Stimulated activated CD8-positive, alpha-beta memory T cell treated with anti-CD3 and anti-CD28 coated beads, Interleukin-15, amount 100 ng/mL, for 1 hour (primary cell): ENCODE measurements at places on chromosomes 13 and 19.

GRCh38 chr13:49933511-49933910 lies 2.6 kb downstream of the SPRYD7 start:
- no peak for DNase-seq

DNA sequence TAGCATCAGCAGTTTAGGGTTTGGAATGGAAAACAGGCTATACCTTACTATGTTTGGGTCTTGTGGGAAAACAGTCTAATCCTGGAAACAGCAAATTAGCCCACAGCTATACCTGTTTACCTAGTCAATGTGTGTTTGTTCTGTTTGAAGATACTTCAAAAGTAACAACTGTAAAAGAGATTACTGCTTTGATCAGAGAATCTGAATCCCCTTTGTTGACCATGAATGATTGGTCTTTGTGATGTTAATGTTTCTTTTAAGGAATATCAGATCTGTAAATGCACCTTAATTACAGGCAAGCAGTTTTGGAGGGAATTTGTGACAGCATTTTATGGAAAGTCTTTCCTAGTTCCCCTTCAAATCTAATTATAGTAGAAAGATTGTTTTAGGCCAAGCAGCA lies 20.7 kb upstream of the KLF5 start:
- DNase-seq, result no peak

DNA sequence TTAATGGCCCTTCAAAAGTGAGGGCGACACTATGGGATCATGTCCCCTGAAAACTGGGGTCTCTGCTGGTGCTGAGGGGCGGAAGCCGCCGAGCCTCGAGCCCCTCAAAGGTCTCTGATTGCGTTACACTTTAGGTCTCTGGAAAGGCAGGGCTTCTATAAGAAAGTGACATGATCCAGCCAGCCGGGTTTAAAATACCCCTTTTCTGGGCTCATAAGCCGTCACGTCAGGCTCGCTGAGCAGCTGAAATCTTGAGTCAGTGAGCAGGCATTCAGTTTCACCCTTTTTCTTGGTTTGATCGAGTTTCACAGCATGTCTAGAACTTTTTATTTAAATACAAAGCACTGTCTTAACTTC lies 600 bp upstream of the HMGB1 start:
- DNase-seq, result no peak

DNA sequence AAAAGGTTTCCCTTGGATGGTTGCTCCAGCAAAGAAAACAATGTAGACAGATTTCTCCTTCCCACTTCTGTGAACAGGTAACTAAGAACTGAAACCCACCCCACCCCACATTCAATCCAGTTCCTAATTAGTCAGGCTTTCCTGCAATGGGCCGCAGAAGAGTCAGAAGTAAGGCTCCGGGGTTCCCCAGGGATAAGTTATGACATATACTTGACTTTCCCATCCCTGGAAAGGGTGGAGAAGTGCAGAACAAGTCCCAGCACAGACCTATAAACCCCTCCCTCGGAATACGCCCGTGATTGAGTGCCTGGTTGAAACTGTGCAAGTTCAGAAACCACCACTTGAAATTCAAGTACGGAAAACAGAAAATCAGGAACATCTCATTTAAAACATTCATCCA lies 24.9 kb downstream of the RCBTB2 start:
- no peak for DNase-seq

DNA sequence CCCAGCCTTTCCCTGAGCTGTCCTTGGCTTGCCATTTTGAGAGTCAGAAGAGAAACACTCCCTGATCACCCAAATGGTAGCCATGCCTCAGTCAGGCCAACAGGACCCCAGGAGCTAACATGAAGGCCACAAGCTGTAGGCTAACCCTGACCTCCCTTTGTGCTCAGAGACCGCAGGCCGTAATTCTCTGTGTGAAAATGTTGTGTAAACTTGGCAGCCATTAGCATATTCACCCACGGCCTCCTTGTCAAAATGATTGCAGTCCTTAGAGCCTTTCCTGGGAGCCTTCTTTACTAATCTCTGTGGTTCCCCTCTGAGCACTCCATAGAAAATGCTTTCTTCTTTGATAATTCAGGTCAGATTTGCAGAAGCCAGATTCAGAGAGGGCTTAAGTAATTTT lies 418.9 kb downstream of the COG6 start:
- DNase-seq, result no peak

DNA sequence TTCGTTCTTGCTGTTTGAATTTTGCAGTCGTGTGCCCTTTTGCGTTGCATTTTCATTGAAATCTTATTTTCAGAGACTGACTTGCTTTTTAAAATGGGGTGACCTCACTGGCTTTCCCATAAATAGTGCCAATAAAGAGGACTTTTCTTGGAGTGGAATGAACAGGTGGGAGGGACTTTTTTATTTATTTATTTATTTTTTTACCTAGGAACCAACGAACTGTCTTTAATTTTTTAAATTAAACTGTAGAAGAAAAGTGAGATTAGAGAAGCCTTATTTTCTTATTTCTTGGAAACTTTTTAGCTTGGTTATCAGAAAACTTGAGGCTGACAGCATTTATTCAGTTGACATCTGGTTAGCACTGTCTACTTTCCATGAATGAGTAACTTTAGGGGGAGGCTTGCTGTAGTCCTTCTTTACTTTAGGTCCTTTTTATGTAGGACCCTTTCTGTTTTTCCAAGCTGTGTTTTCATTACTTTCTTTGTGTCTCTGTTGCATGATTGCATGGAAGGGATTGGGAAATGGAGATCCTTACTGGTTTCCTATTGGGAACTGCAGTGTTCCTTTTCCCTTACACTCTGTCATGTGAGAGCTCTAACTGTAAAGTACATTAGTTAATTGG lies 1.7 kb downstream of the SLAIN1 start:
- DNase-seq, result no peak

- DNase-seq, result no peak
Observed at GRCh38 chr13:37345869-37346268, 240.4 kb upstream of the CSNK1A1L start.

DNA sequence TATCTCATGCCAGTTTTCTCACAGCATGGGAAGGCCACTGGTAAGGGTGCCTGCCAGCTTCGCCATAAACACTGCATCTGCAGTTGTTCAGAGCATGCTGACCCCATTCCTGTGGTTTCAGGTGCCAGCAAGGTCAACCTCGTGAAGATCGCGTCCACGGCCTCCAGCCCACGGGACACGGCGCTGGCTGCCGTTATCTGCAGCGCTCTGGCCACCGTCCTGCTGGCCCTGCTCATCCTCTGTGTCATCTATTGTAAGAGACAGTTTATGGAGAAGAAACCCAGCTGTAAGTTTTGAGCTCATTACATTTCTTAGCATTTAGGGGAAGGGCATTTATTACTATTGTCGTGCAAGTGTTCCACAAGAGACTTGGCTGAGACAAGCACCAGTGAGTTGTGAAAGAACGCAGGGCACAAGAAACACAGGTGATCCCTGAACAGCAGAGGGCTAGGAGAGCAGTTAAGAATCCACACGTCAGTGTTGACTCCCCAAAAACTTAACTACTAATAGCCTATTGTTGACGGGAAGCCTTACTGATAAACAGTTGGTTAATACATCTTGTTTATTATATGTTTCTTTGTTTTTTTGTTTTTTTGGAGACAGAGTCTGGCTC lies 88.8 kb downstream of the TNFRSF19 start:
- no peak for DNase-seq

- DNase-seq, result no peak
Observed at GRCh38 chr19:14871619-14872230, 14.2 kb downstream of the OR7A17 start.

- no peak for DNase-seq
Observed at GRCh38 chr19:4499318-4499717, 19.0 kb downstream of the PLIN4 start.

GRCh38 chr19:8306235-8307054 lies 1.7 kb downstream of the CD320 start:
- no peak for DNase-seq

DNA sequence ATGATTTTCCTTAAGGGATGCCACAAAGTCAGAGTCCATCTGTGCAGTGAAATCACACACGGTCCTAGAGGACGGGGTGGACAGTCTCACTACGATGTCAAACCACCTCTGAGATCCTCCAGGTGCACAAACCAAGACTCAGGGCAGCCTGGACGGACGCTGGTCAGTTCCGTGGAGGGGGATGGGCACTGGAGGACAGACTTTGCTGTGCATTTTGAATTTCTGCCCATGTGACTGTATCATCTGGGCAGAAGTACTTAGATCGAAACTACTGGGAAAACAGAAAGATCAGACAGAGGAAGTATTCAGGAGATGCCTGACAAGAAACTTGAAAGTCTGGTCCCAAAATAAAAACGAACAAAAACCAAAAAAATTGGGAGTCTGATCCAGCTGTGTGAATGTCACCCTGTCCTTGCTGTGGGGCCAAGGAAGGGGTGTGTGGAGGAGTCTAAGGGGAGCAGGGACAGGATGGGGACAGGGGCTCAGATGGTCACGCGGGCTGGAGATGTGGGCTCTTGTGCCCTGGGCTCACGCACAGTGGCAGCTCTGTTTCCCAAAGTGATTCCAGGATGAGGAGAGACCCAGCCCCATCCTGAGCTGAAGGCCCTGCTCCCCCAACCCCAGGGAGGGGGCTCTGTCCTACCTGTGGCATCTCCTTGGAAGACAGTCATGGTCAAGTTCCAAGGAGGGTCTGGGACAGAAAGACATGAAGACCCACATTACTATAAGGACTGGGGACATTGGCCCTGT lies 1.5 kb downstream of the SIGLEC8 start:
- no peak for DNase-seq

- DNase-seq, result no peak
Observed at GRCh38 chr13:84443463-84443862, 561.2 kb upstream of the SLITRK1 start.

- no peak for DNase-seq
Observed at GRCh38 chr13:109655206-109655600, 131.2 kb downstream of the IRS2 start.

GRCh38 chr13:78722700-78723099 lies 63.7 kb upstream of the OBI1 start:
- DNase-seq, result no peak

DNA sequence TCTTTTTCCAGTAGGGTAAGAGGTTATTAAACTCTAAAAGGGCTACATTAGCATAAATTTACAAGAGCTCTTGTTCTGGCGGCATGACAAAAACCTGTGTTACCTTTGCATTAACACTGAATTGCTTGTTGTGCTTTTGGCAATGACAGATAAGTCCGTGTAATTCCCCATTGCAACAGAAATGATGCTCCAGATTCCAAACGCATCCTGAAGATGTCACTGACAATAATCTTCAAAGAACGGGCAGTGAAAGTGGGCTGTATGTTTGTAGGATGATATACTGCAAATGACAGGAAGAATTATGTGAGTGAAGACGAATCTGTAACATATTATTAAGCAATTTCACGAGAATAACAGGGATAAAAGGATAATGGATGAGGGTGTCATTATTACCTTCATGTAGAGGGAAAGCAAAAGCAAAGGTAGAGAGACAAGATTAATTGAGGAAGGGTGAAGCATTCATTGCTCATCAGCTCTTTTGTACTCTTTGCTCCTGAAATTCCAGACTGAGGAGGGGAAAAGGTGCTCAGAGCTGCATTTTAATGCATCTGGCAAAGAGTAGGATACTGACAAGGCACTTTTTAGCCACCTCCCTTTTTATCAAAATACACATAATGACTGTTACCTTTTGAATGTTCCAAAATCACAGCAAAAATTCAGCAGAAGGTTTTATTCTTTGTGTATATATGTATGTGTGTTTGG lies 38.5 kb upstream of the MAB21L1 start:
- DNase-seq, result no peak

GRCh38 chr13:78325585-78325984 lies 277.8 kb downstream of the POU4F1 start:
- DNase-seq, result no peak

DNA sequence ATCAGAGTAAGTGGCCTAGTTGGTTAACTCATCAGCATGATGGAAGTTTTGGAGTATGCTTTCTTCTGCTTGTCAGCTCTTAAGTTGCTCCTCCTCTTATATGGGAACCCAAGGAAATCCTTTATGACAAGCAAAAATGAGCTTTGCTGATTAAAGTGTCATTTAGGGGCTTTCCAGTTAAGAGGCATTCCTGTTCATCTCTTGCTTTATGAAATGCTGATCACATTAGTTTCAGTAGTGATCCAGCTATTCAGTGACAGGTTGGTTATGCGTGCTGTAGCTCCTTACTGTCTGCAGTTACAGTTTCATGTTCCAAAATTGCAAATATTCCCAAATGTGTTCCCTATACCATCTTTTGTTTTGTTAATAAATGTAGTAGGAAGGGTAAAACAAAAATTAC lies 146.6 kb downstream of the CDK8 start:
- DNase-seq, result no peak
